Smooth muscle cell of the umbilical artery (primary cell): ENCODE measurements at places on chromosomes 11 and 22. TPM values are rescaled to one million over a fixed set of nuclear protein-coding genes. Genes with fewer than 3 reads are reported as not detected.

Gene OR2D2
- 0.78 TPM in 1 of 2 replicates, not detected in the other for total RNA-seq

Gene CEP126
- 0.89 and 1.2 TPM in 2 replicates for total RNA-seq

Gene VSTM5
- 0.32 TPM in 1 of 2 replicates, not detected in the other for total RNA-seq

Gene AGBL2
- 0.30 and 2.0 TPM in 2 replicates for total RNA-seq

Gene GSTT2
- 0.60 TPM in 1 of 2 replicates, not detected in the other for total RNA-seq

Gene KRTAP5-11
- total RNA-seq, result not detected in 2 replicates

Gene SLC22A9
- not detected in 2 replicates for total RNA-seq

Gene RAG2
- not detected in 2 replicates for total RNA-seq

Gene TIMP3
- total RNA-seq, result 876 and 1,947 TPM in 2 replicates

Gene HTR3A
- total RNA-seq, result not detected in 2 replicates
